ENCODE measurements at places on chromosomes 6 and 20.

GRCh38 chr6:162448294-162448693 is 279.3 kb downstream of the PRKN start:
- no peak for DNase-seq

DNA sequence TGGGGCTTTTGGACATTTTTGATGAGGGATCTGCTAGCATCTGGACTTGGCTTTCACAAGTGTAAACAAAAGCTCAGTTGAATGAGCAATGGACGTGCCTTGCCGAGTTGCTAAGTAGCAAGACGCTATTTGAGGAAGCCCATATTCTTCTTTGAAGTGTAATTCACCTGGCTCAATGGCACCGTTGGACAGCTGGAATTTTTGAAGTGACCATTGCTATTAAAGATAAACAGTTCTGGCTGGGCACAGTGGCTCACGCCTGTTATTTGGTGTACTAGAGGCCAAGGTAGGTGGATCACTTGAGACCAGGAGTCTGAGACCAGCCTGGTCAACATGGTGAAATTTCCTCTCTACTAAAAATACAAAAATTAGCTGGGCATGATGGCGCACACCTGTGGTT is 88.8 kb upstream of the SOX4 start:
- no peak for DNase-seq

DNA sequence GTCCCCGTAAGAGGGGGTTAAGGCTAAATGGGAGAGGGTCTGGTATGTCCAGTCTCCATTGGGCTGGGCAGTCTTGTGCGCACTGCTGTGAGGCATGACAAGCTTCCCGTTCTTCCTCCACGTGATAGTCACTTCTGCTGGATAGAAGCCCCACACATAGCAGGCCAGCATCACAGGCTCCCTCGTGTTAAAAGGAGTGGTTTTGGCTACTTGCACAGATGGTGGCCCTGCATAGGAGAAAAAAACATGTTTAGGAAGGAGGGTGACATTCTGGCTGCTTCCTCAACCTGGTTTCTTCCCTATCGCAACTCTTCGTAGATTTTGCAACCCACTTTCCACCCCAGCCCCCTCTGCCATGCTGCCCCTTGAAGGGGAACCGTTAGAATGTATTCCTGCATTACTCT is 3.6 kb downstream of the HLA-DMB start:
- DNase-seq, result no peak

DNA sequence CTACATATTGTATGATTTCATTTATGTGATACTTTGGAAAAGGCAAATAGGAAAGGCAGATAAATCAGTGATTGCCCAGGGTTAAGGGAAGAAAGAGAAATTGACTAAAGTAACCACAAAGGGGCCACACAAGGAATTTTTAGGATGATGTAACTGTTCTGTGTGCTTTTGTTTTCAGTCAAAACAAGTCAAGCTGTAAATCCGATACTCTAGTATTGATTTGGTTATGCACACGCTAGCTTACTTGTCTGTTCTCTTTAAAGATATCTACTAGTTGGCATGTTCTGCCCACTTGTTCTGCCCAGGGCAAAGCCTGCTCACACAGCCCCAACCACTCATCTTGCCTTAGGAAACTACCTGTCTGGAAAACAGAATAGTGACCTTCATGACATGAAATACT is 6.4 kb downstream of the FBXL4 start:
- DNase-seq, result no peak

DNA sequence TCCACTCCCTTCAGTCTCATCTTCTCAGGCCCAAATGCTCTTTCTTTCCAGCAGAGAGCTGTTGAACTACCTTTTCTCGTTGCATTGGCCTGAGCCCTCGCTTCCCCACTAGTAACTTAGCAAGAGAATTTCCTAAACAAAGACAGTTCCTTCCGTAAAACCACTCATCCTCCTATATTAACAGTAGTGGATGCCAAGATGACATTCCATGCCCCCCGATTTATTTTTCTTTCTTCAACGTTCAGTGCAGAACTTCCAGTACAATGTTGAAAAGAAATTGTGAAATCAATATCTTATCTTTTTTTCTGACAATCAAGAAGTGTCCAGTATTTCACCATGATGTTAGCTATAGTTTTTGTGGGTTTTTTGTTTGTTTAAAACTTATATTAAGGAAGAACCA is 45.8 kb downstream of the SOX4 start:
- DNase-seq, result no peak

GRCh38 chr6:170187669-170188566 is 103.0 kb downstream of the DLL1 start:
- DNase-seq, result no peak

DNA sequence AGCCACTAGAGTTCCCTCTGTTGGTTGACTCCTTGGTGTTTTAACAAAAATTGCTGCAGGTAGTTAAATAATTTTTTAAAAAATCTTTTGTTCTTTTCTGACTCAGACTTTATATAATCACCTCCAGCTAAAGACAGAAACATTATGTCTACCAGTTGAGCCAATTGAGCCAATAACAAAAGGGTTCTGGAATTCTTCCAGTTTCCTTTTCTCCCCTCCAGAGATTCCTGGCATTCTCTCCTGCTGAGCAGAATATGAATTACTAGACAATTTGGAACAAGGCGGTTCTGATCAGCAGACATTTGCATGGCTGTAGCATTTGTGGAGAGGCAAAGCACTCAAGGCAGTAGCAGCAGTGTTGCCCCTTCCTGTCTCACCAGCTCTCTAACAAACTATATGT is 144.0 kb upstream of the SLC35B3 start:
- no peak for DNase-seq

DNA sequence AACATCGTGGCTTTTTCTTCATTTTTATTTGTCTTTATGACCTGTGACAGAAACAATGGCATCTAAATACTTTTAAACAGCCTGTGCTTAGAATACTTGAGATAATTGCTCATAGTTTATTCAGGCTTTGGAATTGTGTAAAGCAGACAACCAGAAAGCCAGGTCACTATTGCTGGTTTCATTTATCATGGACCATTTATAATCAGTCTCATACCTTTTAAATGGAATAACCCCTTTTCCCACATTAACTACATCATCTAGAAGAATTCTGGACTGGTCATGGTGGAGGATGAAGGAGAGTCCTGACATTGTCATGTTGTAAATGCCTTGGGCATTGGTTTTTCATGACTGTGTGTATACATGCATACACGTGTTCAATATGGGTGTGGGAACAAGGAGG is 661.5 kb downstream of the EPM2A start:
- DNase-seq, result no peak

DNA sequence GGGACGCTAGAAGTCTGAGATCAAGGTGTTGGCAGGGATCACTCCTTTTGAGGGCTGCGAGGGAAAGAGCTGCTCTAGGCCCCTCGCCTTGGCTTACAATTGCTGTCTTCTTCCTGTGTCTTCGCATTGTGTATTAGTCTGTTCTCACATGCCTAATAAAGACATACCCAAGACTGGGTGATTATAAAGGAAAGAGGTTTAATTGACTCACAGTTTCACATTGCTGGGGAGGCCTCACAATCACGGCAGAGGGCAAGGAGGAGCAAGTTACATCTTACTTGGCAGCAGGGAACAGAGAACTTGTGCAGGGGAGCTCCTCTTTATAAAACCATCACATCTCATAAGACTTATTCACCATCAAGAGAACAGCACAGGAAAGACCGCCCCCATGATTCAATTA is 102.5 kb upstream of the ASF1A start:
- DNase-seq, result no peak

DNA sequence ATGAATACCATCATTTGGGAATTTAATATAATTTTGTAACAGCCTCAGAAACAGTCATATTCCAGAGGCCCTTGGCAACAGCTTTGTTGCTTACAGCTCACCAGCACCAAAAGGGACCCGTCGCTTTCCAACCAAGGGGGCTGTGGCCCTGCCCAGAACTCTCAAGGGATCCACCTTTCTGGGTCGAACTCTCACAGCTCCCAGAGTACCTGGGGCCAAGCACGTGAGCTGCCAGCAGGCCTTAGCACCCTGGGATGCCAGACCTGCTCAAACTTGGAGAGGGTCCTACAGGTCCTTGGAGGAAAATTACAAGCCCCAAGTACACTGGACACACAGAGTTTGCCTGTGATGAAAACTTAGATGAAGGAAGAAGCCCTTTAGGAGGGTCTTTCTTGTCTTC is 66.6 kb downstream of the SNX5 start:
- DNase-seq, result no peak

DNA sequence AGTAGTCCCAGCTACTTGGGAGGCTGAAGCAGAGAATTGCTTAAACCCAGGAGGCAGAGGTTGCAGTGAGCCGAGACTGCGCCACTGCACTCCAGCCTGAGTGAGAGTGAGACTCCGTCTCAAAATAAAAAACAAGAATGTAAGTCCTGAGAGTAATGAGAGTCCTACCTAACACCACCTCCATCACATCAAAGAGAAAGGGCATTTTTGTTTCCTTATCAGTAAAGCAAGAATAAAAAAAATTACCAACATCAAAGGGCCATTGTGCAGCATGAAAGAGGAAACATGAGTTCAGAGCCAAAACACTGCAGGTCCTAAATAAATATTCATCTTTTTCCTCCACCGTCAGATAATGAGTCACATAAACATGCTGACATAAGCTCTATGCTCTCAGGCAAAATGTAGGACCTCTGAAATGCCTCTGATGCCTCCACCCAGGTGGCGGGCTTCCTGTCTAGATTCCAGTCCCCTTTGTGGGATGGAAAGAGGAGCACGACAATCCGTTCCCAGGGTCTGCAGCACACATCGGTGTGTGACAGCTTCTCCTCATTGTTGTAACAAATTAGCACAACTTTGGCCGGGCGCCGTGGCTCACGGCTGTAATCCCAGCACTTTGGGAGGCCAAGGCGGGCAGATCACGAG is 7.2 kb downstream of the ATP9A start:
- DNase-seq, result peak; percentile 31

- DNase-seq, result no peak
Observed at GRCh38 chr6:731924-732323, 39.0 kb upstream of the EXOC2 start.

- DNase-seq, result no peak
Observed at GRCh38 chr6:118844915-118845314, 49.0 kb upstream of the ASF1A start.

DNA sequence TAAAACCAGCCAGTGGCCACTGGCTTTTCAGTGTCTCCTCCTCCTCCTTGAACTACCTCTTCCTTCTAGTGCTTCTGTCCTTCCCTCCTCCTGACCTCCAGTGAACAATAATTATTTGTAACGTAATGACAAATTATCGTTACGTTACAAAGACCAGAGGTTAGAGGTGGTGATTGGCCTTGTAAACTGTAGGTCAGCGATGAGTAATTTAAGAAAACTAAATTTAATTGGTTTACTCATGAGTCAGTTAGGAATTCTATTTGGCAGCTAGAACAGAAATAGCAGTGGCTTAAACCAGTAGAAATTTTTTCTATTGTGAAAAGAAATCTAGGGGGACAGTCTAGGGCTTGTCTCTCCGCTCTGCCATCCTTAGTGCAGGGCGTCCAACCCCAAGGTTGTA is 38.8 kb downstream of the PPARD start:
- peak; percentile 53 for DNase-seq

DNA sequence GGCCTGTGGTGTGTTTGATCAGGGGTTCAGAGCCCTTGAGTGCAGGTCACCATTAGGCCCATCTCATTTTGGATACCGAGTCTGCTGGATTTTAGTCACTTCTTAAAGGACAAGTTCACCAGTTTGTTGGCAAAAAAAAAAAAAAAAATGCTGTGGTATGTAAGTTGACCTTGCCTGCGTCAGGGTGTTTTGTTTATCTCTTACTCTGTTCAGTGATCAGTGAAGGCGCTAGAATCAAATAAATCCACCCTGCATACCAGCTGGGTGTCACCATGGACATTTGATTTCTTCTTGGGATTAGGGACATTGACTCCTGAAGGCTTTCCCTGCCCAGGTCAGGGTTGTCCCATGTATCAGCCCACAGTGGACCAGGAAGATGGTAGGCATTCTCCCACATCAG is 6.7 kb downstream of the SMOC2 start:
- no peak for DNase-seq

- DNase-seq, result no peak
Observed at GRCh38 chr6:90118581-90118980, 178.1 kb downstream of the BACH2 start.

GRCh38 chr6:40036186-40036585 is 101.9 kb upstream of the MOCS1 start:
- DNase-seq, result no peak
